Adrenal gland (tissue), 19 donors: ENCODE measurements at places on chromosomes 6 and 20. TPM values are rescaled to one million over a fixed set of nuclear protein-coding genes. Genes with fewer than 3 reads are reported as not detected.

DNA sequence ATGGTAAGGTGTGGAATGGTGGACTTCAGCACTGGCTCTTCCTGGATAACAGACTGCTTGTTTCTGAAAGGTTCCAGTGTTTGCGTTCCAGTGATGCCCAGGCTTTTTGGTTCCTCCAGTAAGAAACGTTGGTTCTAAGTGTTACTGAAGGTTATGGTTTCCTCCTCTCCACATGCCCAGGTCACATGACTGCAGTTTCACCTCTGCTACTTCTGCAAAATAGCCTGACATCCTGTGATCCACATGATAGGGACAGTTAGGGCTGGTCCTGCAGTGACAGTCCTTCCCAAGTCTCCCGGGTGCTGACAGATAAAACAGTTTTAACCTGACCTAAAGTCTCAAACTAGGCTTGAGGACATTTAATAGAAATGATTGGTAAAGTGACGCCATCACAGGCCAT, 132.2 kb upstream of the CST7 start:
- H3K4me1 ChIP-seq: no peaks in the 10 kb centered on the region
- no peak overlapping the region for H3K4me3 ChIP-seq
- H3K36me3 ChIP-seq: no peaks in the 10 kb centered on the region
- H3K27ac ChIP-seq: no peak overlapping the region
- no peak for DNase-seq

Gene DEFB121
- total RNA-seq: not detected

Gene OR12D3
- total RNA-seq: not detected

Gene IPCEF1
- 0.52 TPM for total RNA-seq

Gene TBX18
- total RNA-seq: 3.4 TPM

Gene MYH7B
- total RNA-seq: 1.1 TPM

DNA sequence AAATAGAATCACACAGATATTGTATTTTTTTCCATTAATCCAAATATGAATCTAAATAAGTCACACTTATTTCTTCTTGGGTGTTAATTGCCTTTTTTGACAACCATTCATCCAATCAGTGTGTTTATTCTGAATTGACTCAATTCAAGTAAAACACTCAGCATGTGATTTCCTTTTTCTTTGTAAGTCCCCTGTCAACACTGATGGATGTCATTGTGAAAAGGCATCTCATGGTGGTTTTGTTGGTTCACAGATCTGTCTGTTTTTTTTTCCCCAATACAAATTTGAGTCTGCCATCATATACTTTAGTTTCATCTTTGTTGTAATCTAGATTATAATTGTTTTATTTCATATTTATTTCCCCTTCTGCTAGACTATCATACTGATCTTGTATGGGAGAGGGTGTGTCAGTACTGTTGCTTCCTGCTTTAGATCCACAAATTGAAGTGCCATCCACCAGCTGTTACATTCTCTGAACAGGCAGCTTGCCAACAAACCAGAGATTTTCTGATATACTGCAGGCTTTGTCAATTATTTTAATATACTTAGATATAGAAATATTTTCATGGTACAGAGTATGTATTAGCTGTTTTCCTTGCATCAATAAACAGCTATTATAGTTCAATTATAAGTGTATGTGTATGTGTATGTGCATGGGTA, 64.2 kb upstream of the FLRT3 start:
- no peaks in the 10 kb centered on the region for H3K36me3 ChIP-seq
- H3K4me3 ChIP-seq: no peak overlapping the region
- no peak for DNase-seq
- no peaks in the 10 kb centered on the region for H3K27me3 ChIP-seq

DNA sequence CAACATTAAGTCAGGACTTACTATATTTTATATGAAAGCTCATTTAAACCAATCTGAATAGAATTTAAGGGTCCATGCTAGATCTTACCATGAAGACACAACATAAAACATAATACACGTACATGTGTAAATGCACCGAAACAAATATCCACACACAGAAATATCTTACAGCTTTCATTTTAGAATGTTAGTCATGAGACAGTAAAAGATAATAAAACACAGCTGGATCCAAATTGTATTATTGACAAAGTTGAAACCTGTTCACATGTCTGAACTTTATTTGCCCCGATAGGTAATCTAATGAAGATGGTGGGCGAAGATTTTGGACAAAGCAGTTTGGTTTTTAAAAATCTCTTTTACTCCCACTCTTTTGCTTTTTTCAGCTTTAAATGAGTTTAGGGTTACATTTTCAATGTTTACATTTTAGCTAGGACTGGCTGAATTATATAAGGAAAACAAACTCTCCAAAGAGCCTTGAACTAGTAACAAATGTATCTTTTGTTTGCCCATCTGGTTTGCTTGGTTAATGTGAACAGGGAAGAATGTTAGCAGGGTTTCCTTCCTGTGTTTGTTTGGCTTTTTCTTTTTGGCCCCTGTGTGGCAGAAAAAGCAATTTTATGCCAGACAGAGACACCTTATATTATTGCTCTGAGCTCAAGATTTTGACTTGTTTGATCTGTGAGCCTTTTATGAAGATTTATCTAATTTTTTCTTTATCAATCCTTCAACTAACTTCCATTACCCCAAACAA, 5.1 kb upstream of the TMEM181 start:
- no peaks in the 10 kb centered on the region for H3K4me1 ChIP-seq
- DNase-seq: no peak
- no peak overlapping the region for H3K4me3 ChIP-seq
- no peaks in the 10 kb centered on the region for H3K27me3 ChIP-seq

GRCh38 chr6:26216359-26216885, 129.2 kb downstream of the HFE start:
- peak overlapping the region; percentile 97 for H3K27ac ChIP-seq
- peaks cover 10% of the 10 kb centered on the region for H3K4me1 ChIP-seq
- no peaks in the 10 kb centered on the region for H3K27me3 ChIP-seq
- peak; percentile 86 for DNase-seq
- H3K4me3 ChIP-seq: no peak overlapping the region

Gene CST5
- total RNA-seq: not detected

Gene TTK
- 0.68 TPM for total RNA-seq

Gene CNR1
- total RNA-seq: 22.1 TPM

Gene HUS1B
- 0.61 TPM for total RNA-seq

GRCh38 chr20:6122873-6123648, at the start of gene FERMT1:
FERMT1 (minus strand) TSS chr20:6123030; CDS start chr20:6119554, 3,476 bp downstream.
- peak within 1 kb of the TSS; percentile 81 for H3K27ac ChIP-seq
- H3K4me3 ChIP-seq: peak within 1 kb of the TSS; percentile 37
- H3K27me3 ChIP-seq: no peaks in the 10 kb centered on the region
- peak; percentile 80 for DNase-seq
- peaks cover 14% of the 10 kb centered on the region for H3K4me1 ChIP-seq

- H3K4me3 ChIP-seq: no peak overlapping the region
- peak; percentile 89 for DNase-seq
- H3K36me3 ChIP-seq: peaks cover 10% of the 10 kb centered on the region
- peak overlapping the region; percentile 92 for H3K27ac ChIP-seq
- H3K27me3 ChIP-seq: no peaks in the 10 kb centered on the region
Measured at GRCh38 chr20:32470025-32470861, 112.1 kb downstream of the ASXL1 start.
